ENCODE measurements at places on chromosomes 7 and 10.

- DNase-seq: peak; percentile 50
Measured at GRCh38 chr10:804787-805619, 115.5 kb upstream of the DIP2C start.

GRCh38 chr10:80590585-80591125, 53.0 kb downstream of the SH2D4B start:
- DNase-seq: no peak

- DNase-seq: peak; percentile 81
Measured at GRCh38 chr10:101829561-101830315, 11.5 kb upstream of the OGA start.

DNA sequence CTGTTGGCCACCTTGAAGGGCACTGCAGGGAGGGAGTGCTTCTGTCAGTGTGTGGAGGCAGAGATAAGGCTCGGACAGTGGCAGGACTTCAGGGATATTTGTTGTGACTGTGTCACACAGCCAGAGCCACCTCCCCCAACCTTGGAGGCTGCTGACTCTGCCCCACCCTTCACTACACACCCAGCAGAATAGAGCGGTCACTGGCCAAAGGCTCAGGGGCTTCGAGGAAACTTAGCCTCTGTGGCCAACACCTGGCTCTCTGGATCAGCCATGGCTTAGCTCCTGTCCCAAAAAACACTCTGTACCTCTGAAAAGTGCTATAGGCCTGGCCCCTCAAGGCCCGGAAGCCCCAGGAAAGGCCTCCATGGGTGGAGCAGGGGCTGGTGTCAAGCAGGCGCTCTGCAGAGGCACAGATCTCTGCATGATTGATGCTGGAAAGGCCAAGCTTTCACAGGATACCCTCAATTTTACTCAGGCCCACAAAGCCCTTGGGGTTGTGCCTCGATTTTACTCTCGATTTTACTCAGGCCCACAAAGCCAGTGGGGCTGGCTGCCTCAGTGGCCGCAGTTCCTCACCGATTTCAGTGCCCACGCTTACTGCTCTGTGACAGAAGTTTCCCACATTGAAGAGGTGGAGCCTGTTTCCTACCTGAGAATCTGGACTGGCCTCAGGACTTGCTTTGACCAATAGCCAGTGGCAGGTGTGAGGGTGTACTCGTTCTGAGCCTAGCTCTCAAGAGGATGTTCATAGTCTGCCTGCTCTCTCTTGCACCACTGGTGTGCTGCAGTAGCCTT, 113.2 kb upstream of the GPR26 start:
- no peak for DNase-seq

- no peak for DNase-seq
Measured at GRCh38 chr7:66125052-66125694, 10.5 kb downstream of the CRCP start.

GRCh38 chr10:73965890-73966768, 31.8 kb upstream of the VCL start:
- peak; percentile 77 for DNase-seq

DNA sequence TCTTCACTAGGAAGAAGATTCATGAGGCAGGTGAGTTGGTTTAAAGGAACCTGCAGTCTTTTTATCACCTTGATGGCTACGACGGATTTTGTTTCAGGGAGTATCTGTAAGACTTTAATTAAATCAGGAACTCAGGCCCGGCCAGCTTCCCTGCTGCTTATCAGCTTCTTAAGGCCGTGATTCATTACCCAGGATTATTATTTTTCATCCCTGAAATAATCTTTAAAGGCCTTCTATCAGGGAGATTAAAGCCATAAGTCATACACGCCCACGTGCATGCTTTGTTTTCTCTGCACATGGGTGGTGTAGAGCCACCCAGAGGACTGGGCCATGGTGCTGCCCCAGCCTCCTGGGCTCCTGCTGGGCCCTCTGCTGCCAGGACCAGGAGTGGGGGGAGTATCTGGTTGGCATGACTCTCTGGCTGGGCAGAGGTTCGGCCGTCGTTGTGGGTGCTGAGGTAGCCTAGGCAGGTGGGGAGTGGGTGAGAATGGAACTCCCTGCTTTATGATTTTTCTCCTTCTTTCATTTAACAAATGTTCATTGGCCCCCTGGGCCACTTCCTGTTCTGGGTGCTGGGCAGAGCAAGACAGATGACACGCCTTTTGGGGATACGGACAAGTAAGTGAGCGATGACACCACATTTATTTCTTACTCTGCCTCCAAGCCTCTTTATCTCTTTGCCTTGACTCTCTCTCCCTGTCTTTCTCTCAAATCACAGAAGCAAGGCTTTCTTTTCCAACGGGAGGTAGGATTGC, 39.0 kb upstream of the PCBD1 start:
- DNase-seq: no peak

DNA sequence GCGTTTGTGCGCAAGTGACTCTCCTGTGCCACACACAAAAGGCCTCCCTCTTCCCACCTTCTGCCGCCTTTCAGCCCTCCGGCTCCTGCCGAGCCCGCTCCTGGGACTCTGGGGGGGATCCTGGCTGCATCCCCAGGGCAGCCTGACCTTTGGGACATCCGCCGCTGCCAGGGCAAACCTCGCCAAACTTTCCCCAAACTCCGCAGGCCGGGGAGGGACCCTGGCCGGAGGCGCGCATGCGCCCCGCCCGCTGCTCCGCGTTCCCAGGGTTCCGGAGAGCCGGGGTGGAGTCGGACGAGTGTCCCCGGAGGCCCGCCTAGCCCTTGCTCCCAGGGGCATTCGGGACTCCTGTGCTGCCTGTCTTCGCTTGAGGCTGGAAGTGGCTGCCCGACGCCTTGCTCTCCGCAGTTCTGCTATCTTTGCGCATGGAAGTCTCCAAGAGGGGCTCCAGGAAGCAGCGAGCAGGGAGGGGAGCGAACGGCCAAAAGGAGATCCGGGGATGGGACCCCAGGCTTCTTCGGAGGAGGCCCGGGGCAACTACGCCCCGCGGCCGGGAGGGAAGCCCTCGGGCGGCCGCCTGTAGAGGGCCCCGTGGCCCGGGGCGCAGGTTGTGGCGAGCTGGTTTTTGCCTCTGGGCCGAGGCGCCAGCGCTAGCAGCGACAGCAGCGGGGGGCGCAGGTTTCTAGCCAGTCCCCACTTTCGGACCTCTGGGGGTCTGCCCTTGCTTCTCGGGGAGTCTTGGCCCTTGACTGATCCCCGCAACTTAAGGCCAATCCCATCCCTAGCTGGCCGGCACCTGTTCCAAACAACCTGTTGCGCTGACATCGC, 7.0 kb downstream of the PTF1A start:
- no peak for DNase-seq

- DNase-seq: no peak
Measured at GRCh38 chr7:107789647-107790046, 13.4 kb downstream of the SLC26A3 start.

GRCh38 chr7:913736-914520, 37.6 kb downstream of the GET4 start:
- no peak for DNase-seq

DNA sequence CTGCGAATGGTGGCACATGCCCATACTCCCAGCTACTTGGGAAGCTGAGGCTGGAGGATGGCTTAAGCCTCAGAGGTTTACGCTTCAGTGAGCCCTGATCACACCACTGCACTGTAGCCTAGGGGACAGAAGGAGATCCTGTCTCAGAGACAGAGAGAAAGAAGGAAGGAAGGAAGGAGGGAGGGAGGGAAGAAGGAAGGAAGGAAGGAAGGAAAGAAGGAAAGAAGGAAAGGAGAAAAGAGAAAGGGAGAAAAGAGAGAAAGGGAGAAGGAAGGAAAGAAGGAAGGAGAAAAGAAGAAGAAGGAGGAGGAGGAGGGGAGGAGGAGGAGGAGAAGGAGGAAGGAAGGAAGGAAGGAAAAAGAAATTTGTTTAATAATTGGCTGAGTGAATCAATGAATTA, 13.0 kb upstream of the SAR1A start:
- DNase-seq: no peak

GRCh38 chr7:133310232-133310862, 57.5 kb downstream of the EXOC4 start:
- no peak for DNase-seq

DNA sequence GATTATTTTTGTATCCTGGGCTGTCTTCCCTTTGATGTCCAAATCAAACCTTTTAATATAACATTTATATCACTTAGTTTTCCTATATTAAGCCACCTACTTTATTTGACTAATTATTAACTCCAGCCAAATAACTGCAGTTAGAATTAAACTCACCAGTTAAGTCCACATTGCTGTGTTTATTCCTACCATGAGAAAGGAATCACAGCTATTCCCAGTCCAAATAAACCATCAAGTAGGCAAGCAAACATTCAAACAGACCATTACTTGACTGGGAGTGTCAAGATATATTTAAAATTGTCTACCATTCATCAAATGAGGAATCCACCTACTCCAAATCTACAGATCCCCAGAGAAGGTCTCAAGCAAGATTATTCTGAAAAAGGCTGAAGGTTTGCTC, 22.4 kb downstream of the PDE1C start:
- no peak for DNase-seq

GRCh38 chr10:96896884-96897589, 64.9 kb downstream of the LCOR start:
- no peak for DNase-seq

Data from sciatic nerve (tissue), 2 donors.